Esophagus muscularis mucosa (tissue), 4 donors: ENCODE measurements at places on chromosomes 4 and X. TPM values are rescaled to one million over a fixed set of nuclear protein-coding genes. Genes with fewer than 3 reads are reported as not detected.

- no peak overlapping the region for H3K27ac ChIP-seq
- no peaks in the 10 kb centered on the region for H3K27me3 ChIP-seq
- H3K4me3 ChIP-seq, result no peak overlapping the region
- DNase-seq, result no peak
Observed at GRCh38 chr4:88630756-88631155, 38.5 kb downstream of the HERC3 start.

- H3K36me3 ChIP-seq, result no peaks in the 10 kb centered on the region
- no peak overlapping the region for H3K4me3 ChIP-seq
- H3K27me3 ChIP-seq, result no peaks in the 10 kb centered on the region
Observed at GRCh38 chr4:48110452-48110978, 23.5 kb downstream of the TXK start.

GRCh38 chr4:137467537-137467936 is 64.8 kb downstream of the PCDH18 start:
- no peaks in the 10 kb centered on the region for H3K36me3 ChIP-seq
- DNase-seq, result no peak
- no peaks in the 10 kb centered on the region for H3K27me3 ChIP-seq

GRCh38 chr4:124694306-124694705 is 18.2 kb downstream of the ANKRD50 start:
- H3K4me1 ChIP-seq, result peaks cover 7% of the 10 kb centered on the region
- no peak for DNase-seq
- no peak overlapping the region for H3K27ac ChIP-seq
- H3K27me3 ChIP-seq, result no peaks in the 10 kb centered on the region
- no peaks in the 10 kb centered on the region for H3K36me3 ChIP-seq

The GABRE gene
- total RNA-seq, result 5.0 TPM
